Fibroblast of upper back skin (primary cell): ENCODE measurements at places on chromosomes 4 and X.
A peak's percentile ranks its signal among the peaks of the same experiment; 100 is the strongest.

DNA sequence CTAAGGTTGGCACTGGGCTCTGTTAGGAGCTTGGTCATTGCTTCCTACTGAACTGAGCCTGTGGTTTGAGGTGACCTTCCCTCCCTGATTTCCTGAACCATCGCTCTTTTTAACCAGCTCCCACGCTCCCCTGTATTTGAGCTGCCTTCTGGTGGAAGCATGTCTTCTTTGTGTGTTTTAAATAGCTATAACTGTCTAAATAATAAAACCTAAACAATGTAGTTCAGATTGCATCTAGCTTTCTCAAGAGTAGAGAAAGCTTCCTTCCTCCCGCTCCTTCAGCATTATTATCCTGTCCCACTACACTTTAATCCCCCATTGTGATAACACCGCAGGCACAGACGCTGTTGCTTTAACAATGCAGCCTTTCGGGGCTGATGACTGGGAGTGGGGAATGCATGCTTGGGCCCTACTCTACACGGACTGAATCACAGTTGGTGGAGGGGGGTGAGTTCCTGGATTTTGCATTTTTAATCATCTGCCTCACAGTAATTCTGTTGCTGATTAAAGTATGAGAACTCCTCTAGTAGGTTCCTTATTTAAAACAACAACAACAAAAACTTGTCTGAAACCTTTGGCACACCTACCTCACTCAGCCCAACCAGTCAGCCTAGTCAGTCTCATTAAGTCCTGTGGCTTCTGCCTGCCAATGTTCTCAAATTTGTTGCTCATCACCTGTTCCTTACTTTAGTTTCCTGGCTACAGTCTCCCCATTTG lies 6.6 kb downstream of the SMS start:
- peak; percentile 52 for DNase-seq

DNA sequence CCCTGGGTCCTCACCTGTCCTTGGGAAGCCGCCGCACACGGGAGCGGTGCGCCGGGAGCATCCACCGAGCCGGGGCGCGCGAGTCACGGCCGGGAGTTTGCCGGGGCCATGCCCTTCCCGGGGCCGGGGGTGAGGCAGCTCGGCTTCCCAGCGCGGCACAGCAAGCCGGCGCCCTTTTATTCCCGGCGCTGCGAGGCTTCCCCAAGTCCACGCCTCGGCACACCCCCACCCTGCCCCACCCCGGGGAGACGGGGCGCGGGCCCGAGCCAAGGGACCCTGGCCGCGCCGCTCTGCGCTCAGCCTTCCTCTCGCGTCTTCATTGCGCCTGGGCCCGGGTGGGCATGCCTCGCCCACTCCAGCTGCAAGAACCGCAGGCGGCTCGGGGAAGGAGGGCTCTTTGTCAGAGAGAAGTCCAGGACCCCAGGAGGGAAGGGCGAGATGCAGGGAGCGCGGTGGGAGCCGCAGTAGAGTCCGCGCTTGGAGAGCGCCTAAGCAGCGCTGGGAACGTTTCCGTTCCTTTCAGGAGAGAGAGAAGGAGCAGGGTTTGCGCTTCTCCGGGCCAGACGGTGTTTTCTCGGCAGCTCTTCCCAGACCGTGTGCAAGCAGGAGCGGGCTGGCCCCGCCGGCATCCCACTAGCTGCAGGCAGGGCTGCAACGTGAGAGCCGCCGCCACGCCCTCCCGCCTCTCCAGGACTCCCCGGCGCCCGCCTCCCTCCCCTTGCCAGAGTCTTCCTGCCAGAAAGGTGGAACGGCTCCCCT lies at the start of gene MXRA5:
TSS of gene MXRA5 (minus strand) at position 152 of the 759 bp plus-strand sequence. CDS start 2,819 bp downstream, outside the sequence.
- peak; percentile 53 for DNase-seq

- DNase-seq = peak; percentile 74
Observed at GRCh38 chrX:134622813-134623185, 35.5 kb downstream of the PLAC1 start.

GRCh38 chr4:148574502-148574901 lies 132.3 kb upstream of the NR3C2 start:
- DNase-seq = peak; percentile 85

- DNase-seq = peak; percentile 4
Observed at GRCh38 chr4:39699687-39700409, 1.9 kb downstream of the UBE2K start.

DNA sequence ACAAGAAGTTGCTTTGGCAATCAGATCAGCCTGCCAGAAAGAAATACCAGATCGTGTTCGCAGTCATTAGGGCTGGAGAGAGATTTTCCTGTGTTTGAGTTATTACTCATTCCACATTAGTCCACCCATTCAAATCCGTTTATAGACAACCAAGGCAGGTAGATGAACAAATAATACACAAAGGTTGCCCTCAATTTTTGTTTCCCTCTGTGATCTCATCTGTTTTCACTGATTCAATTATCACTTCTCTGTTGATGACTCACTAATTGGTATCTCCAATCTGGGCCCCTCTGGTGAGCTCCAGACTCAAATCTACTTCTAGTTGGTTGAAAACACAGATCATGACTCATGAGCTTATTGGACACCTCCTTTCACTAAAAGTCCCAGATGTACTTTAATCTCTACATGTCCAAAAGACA lies 54.5 kb downstream of the CHM start:
- peak; percentile 6 for DNase-seq

DNA sequence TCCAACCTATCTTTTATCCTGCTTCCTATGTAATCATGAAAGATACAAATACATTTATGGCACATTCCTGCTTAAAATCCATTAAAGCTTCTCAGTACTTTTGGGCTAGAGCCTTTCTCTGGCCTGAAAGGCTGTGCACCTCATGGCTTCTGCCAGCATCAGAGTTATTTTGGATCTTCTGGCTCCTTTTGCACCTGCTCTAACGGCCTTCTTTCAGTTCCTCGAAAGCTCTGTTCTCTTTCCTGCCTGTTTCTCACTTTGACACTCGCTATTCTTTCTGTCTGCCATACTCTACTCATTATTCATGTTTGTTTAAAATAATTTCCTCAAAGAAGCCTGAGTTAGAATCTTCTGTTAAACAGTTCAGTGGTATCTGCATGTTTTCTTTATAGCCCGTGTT lies 86.0 kb downstream of the LRP2BP start:
- no peak for DNase-seq

- no peak for DNase-seq
Observed at GRCh38 chr4:185541251-185541727, 6.0 kb upstream of the PDLIM3 start.

GRCh38 chrX:102837847-102838246 lies 99.2 kb upstream of the RAB40AL start:
- DNase-seq = no peak

DNA sequence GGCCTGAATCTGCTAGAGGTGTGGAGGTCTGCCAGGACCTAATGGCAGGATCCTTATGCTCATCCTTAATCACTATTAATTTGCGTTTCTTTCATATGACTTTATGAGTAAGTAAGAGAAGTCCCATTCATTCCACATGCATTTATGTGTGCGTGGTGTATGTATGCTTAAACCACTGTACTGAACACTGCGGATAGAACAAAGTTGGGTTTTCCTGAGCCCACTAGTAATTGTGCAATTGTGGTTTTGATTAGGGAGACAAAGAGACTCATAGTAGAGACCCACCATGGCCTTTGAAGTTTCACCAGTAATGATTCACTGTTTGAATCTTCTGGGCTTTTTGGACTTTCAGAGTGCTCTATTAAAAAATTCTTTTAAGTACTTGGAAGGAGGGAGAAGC lies 498.5 kb upstream of the DIPK2B start:
- peak; percentile 81 for DNase-seq

GRCh38 chrX:72001471-72001870 lies 90.8 kb downstream of the NHSL2 start:
- DNase-seq = no peak

DNA sequence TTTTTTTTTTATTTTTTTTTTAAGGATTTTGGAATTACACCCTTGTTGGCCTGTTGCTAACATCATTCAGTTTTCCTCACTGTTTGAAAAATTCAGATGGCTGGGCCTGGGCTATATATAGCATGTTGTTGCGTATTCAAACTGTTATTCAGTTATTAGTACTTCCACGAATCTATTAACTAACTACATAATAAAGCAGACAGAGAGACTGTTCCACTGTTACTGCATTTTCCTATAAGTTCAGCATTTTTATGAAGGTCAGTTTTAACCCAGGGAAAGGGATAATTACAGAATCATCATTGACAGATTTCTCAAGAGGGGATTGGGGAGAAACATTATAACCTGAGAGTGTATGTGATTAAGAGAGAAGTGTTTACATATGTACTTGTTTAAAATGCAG lies 3.1 kb downstream of the DOCK11 start:
- DNase-seq = no peak

- DNase-seq = no peak
Observed at GRCh38 chr4:41318839-41319530, 62.3 kb downstream of the UCHL1 start.

- no peak for DNase-seq
Observed at GRCh38 chrX:154371789-154372300, 2.6 kb downstream of the FLNA start.

DNA sequence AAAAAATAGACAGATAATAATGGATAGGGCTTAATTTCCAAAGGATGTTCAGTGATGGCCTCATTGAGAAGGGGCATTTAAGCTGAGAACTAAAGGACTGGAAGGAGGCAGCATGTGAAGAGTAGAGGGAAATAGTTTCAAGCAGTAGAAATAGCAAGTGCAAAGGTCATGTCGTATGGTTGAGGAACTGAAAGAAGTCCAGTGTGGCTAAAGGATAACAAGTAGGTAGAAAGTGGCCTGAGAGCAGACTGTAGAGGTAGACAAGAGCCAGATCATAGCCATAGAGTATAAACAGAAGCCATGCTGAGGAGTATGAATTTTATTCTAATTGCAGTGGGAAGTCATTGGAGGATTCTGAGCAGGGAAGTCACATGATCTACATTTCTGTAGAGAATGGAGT lies 72.3 kb downstream of the GRIA3 start:
- DNase-seq = no peak

- DNase-seq = no peak
Observed at GRCh38 chrX:138723301-138723700, 11.8 kb upstream of the FGF13 start.

GRCh38 chrX:107477406-107477805 lies 28.0 kb downstream of the FRMPD3 start:
- DNase-seq = no peak

DNA sequence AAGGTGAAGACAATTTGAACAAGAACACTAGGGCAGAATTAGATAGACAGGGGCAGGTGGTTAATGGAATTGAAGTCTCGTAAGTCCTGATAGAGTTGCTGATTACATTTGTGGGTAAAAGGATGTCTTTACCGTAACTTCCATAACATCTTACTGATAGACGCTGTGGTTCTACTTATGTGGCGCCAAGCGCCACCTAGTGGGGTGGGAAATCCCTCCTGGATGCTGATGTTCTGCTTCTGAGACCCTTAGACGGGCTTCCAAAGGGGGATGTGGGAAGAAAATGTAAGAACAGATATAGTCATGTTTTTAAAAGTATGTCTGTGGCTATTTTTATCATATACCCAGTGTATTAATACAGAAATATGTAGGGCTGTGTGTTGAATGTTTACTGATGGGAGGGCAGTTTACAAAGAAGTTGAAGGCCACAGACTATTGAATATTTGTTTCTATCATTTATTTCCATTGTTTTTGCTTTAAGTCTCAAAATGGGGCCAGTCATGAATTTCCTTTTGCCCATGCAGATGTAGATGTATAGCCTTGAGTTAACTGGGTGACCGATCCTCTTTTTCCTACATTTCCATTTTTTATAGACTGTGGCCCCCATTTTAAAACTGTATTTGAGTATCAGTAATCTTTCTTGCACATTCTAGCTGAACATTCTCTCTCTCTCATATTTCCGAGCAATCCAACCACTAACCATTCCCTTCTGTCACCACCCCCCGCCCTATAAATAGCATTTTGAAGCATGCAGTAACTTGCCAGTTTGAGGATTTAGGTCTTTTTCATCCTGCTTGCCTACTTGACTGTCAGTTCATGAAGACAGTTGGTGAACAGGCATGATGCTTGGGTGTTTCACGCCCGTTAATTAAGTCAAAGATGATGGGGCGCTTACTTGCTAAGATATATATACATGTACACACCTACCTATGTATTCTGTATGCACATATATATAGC lies 12.1 kb upstream of the TLR8 start:
- peak; percentile 49 for DNase-seq

GRCh38 chrX:154408659-154409221 lies 314 bp downstream of the DNASE1L1 start:
- DNase-seq = no peak

DNA sequence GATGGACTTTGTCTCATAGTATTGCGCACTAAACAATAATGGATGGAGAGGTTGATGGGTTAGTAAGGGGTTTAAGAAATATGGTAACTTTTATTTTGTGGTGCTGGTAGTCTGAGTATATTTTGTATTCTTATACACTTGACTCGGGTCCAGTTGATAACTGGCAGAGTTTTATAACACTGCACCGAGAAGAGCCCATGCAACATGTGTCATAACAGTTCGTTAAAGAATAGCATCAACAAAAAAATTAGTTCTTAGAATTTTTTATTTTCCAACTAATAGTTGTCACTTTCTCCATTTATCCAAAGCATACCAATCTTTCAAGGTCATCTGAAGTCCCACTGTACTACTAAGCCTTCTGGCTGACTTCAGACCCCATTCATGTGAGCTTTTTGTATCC lies 175.1 kb downstream of the SOWAHB start:
- DNase-seq = no peak

- no peak for DNase-seq
Observed at GRCh38 chr4:48258845-48259397, 10.7 kb downstream of the TEC start.

- DNase-seq = peak; percentile 80
Observed at GRCh38 chr4:4677556-4678522, 136.0 kb upstream of the STX18 start.

DNA sequence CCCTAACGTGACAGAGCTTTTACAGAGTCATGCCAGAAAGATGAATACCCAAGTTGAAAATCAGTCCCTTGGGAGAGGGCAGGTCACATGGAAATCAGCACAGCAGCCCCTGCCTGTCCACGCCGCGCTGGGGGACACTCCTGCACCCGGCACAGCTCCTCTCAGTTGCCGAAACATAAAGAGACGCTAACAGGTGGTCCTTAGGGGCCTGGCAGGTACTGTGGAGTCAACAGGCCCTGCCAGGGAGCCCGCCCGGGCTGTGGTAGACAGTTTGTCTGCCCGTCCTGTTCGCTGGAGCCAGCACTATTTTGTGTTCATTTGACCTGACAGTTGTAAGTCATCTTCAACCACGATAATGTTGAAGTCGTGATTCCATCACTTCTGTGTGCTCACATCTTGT lies 30.5 kb downstream of the NELFA start:
- no peak for DNase-seq

GRCh38 chr4:7945709-7946380 lies 6.2 kb upstream of the AFAP1 start:
- DNase-seq = peak; percentile 63

GRCh38 chr4:112927544-112927943 lies 121.9 kb upstream of the ANK2 start:
- peak; percentile 17 for DNase-seq

GRCh38 chr4:107210450-107211239 lies 174.5 kb upstream of the DKK2 start:
- peak; percentile 68 for DNase-seq

- DNase-seq = no peak
Observed at GRCh38 chr4:81833576-81833975, 361.9 kb upstream of the RASGEF1B start.

DNA sequence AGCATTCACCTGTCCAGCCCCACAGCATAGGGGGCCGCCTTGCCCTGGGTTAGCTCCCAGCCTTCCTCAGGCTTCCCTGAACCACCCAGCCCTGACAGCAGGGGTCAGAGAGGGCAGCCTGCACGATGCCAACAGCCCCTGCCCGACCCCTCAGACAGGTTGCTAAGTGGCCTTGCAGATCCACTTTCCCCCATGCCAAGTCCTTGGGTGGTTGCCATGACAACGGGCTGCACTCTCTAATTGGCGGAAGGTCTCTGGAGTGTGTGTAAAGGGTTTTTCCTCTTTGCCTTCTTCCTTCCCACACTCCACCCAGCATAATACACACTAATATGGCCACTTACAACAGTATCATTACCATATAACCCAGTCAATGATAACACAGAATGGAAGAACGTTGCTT lies 99.6 kb upstream of the AFAP1 start:
- DNase-seq = no peak
